ENCODE measurements at places on chromosomes 5 and 9. TPM values are rescaled to one million over a fixed set of nuclear protein-coding genes. Genes with fewer than 3 reads are reported as not detected.

Gene GPRIN1
- total RNA-seq, result 8.9 TPM

GRCh38 chr5:33588654-33589372 lies 148.0 kb downstream of the TARS1 start:
- no peak overlapping the region for H3K4me3 ChIP-seq
- H3K27ac ChIP-seq, result no peak overlapping the region
- no peaks in the 10 kb centered on the region for H3K4me1 ChIP-seq
- peaks cover 5% of the 10 kb centered on the region for H3K27me3 ChIP-seq
- ATAC-seq, result peak; percentile 58

Gene PAIP1
- total RNA-seq, result 28.3 TPM

GRCh38 chr5:171978519-171978918 lies 27.9 kb downstream of the FBXW11 start:
- H3K4me3 ChIP-seq, result no peak overlapping the region
- peaks cover 21% of the 10 kb centered on the region for H3K4me1 ChIP-seq
- peaks cover 36% of the 10 kb centered on the region for H3K36me3 ChIP-seq

GRCh38 chr9:2396622-2397285 lies 224.8 kb upstream of the VLDLR start:
- no peak for ATAC-seq
- H3K27me3 ChIP-seq, result peaks cover 12% of the 10 kb centered on the region
- H3K27ac ChIP-seq, result no peak overlapping the region
- H3K4me1 ChIP-seq, result no peaks in the 10 kb centered on the region
- no peaks in the 10 kb centered on the region for H3K36me3 ChIP-seq

Gene RFESD
- total RNA-seq, result 4.2 TPM

Gene IL4
- total RNA-seq, result not detected

DNA sequence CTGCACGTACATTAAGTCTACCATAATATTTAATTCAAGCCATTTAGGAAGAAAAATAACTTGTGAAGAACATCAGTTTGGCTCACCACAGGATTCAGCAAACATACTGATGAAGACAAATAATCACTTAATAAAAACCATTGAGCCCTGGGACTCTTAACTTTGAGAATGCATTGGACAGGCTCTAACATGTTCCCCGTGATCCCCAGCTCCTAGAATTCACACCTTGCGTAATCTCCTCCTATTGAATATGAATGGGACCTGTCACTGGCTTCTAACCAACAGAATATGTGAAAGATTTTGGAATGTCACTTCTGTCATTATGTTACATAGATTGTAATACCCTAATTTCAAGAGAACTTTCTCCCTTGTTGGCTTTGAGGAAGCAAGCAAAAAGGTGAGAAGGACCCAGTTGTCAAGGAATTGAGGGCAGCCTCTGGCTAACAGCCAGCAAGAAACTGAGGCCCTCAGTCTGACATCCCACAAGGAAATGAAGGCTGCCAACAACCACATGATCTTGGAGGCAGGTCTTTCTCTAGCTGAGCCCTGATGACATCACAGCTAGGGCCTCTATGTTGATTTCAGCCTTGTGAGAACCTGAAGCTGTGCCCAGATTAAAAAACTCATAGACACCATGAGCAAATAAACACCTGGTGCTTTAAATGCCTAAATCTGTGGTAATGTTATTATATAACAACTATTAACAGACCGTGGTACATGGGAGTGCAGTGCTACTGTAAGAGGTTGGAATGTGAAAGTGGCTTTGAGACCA lies 433.2 kb downstream of the SEMA5A start:
- H3K4me1 ChIP-seq, result no peaks in the 10 kb centered on the region
- no peaks in the 10 kb centered on the region for H3K36me3 ChIP-seq
- ATAC-seq, result no peak
- H3K27me3 ChIP-seq, result no peaks in the 10 kb centered on the region
- H3K4me3 ChIP-seq, result no peak overlapping the region

DNA sequence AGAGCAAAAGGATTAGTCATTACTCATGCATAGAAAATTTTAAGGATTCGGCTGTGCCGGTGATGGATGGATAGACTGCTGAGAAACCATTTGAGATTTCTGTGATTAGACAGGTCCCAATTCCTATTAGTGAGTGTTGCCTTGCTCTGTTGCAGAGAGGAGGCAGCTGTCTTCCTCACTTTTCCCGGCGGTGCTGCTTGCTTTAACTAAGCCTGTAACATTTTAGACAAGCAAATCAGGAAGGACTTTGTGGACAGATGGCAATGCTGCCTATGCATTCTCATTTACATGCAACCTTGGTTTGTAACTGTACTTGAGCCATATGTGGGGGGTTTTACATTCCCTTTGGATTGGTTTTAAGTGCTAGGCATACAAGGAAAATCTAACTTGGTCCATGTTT lies 1176.3 kb downstream of the CDH18 start:
- ATAC-seq, result no peak
- H3K27ac ChIP-seq, result no peak overlapping the region
- no peak overlapping the region for H3K4me3 ChIP-seq
- H3K4me1 ChIP-seq, result no peaks in the 10 kb centered on the region

Gene BARHL1
- total RNA-seq, result not detected

Gene TPPP
- 1.4 TPM for total RNA-seq

DNA sequence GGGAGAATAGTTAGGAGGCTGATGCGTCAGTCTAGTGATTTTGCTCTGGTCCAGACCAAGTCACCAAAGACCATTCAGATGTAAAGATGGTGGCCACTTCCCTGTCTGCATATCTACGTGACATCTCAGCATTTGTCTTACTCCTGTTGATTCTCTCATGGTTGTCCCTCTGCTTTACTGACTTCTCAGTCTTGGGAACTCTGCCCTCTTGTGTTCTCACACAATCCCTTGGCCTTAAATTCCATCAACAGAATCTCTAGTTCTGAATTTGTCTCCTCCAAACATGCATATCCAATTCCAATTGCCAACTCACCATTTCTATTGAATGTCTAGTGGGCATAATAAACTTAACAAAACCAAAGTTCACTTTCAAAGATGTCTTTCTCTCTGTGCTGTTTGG lies 147.8 kb downstream of the SLC24A2 start:
- H3K36me3 ChIP-seq, result no peaks in the 10 kb centered on the region
- no peak overlapping the region for H3K27ac ChIP-seq
- no peak overlapping the region for H3K4me3 ChIP-seq
- ATAC-seq, result no peak
- no peaks in the 10 kb centered on the region for H3K4me1 ChIP-seq

DNA sequence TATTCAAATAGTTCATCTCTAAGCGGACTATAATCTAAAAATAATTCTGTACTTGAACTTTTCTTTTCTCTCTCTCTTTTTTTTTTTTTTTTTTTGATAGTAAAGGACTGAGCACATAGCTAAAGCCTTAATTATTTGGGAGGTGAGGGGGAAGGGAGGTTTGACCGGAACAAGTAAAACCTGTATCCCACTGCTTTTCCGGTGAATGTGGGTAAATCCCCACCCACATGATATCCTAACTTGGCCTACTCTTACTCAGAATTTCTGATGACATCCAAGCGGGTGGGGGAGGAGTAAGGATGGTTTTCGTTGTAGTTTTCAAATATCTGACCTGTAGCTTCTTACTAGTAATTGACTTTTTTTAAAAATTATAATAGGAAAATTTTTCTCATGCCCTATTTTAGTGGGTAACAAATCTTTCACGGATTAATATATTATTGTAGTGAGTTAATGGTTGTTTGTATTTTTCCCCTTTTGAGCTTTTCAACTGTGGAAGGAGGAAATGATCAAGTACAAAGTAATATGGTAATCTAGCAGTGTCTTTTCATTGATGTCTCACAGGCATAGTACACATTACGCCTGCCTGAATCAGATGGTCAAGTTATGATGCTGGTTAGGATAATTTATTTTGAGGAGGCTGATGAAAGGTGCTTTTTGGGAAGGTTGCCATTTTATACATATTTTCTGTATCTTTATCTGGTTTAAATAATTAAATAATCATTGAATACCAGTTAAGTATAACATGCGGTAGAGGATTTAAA lies 2.2 kb upstream of the ELL2 start:
- H3K27ac ChIP-seq, result peak overlapping the region; percentile 100
- no peaks in the 10 kb centered on the region for H3K27me3 ChIP-seq
- ATAC-seq, result no peak

GRCh38 chr5:53126521-53126920 lies 17.0 kb upstream of the MOCS2 start:
- ATAC-seq, result peak; percentile 28
- no peak overlapping the region for H3K27ac ChIP-seq
- H3K36me3 ChIP-seq, result no peaks in the 10 kb centered on the region
- no peaks in the 10 kb centered on the region for H3K4me1 ChIP-seq

DNA sequence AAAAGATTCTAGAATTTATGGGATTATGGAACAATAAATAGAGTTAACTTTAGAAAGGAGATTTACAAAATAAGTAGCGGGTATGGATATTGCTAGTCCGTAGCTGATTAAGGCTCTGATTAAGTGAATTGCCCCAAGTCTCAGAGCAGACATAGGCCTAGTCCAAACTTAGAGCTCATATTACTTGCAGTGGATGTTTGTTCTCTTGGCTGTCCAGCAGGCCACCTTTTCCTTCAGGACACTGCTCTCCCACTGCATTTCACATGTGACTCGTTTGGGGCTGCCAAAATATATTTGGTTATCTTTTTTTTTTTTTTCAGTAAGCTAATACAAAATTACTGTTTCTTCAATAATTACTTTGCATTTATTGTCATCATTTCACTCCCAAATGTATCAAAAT lies 76.6 kb downstream of the ARRDC3 start:
- H3K27me3 ChIP-seq, result no peaks in the 10 kb centered on the region
- H3K36me3 ChIP-seq, result peaks cover 67% of the 10 kb centered on the region
- ATAC-seq, result no peak

DNA sequence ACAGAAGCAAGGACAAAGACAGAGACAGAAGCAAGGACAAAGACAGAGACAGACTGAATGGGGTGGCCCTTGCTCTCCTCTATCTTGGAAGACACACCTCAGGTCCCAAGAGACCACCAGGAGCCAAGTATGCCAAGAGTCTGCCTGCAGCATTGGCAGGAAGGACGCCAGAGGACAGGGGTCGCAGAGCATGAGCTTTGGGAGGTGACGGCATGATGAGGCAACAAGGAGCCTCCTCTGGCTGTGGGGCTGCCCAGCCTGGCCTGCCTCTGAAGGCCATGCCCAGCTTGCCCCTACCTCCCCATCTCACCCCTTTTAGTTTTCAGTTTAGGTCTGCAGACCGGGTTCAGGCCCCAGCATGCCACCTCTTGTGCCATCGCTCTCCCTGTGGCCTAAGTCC lies 17.6 kb downstream of the PDGFRB start:
- H3K27ac ChIP-seq, result no peak overlapping the region
- ATAC-seq, result no peak
- H3K4me1 ChIP-seq, result no peaks in the 10 kb centered on the region
- H3K27me3 ChIP-seq, result no peaks in the 10 kb centered on the region
- no peaks in the 10 kb centered on the region for H3K36me3 ChIP-seq

DNA sequence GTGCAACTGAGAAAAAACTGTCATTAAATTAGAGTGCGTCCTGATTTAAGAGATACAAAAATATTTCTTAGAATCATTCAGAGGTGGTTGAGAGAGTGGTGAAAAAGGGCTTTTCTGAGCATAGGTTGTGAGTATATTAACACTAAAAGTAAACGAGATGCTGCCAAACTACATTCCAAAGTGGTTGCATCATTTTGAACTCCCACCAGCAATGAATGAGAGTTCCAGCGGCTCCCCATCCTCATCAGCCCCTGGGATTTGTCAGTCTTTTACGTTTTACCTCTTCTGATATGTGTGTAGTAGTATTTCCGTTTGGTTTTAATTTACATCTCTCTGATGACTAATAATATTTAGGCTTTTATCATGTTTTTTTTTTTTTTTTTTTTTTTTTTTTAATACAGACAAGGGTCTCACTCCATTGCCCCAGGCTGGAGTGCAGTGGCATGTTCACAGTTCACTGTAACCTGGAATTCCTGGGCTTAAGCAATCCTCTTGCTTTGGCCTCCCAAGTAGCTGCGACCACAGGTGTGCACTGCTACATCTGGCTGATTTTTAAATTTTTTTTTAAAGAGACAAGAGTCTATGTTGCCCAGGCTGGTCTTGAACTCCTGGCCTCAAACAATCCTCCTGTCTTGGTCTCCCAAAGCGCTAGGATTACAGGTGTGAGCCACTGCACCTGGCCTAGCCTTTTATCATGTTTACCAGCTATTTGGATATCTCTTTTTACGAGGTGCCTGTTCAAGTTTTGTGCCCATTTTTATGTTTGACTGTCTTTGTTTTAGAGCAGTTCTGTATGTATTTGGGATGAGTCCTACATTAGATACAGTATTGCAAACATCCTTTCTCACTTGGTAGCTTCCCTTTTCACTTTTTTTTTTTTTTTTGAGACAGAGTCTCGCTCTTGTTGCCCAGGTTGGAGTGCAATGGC lies 17.0 kb downstream of the PRRT1B start:
- H3K27me3 ChIP-seq, result no peaks in the 10 kb centered on the region
- no peak overlapping the region for H3K27ac ChIP-seq
- H3K4me3 ChIP-seq, result no peak overlapping the region
- no peak for ATAC-seq
- H3K36me3 ChIP-seq, result no peaks in the 10 kb centered on the region

Gene GABRA1
- total RNA-seq, result not detected

Gene SPINK7
- total RNA-seq, result not detected

- H3K4me1 ChIP-seq, result no peaks in the 10 kb centered on the region
- H3K27me3 ChIP-seq, result no peaks in the 10 kb centered on the region
- ATAC-seq, result no peak
- peak overlapping the region; percentile 2 for H3K27ac ChIP-seq
Measured at GRCh38 chr9:114641967-114642366, 15.6 kb downstream of the TEX53 start.

GRCh38 chr5:14513266-14513665 lies 68.3 kb upstream of the OTULINL start:
- no peaks in the 10 kb centered on the region for H3K36me3 ChIP-seq
- H3K4me1 ChIP-seq, result no peaks in the 10 kb centered on the region
- no peak for ATAC-seq
- H3K27me3 ChIP-seq, result peaks cover 8% of the 10 kb centered on the region
- no peak overlapping the region for H3K27ac ChIP-seq
- no peak overlapping the region for H3K4me3 ChIP-seq

Gene PHF24
- 0.16 TPM for total RNA-seq

DNA sequence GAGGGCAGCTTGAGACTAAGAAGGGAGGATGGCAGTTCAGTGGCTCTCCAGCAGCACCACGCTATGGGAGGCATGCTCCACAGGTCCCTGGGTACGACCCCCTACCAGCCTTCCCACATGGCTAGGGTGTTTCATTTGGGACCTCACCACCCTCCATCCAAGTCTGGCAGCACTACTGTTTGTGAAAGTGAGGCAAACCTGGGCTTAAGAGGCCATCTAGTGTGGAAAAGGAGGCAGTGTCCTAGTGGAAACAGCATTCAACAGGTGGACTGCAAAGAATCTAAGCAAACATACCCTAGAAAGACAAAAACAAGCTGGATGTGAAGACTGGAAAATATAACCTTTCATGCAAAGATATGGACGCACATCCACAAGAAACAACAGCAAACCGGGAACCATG lies 4.8 kb upstream of the C5orf47 start:
- no peak overlapping the region for H3K4me3 ChIP-seq
- H3K36me3 ChIP-seq, result no peaks in the 10 kb centered on the region
- peaks cover 34% of the 10 kb centered on the region for H3K27me3 ChIP-seq
- ATAC-seq, result no peak

Gene DRD1
- not detected for total RNA-seq

- H3K27me3 ChIP-seq, result peaks cover 11% of the 10 kb centered on the region
- no peaks in the 10 kb centered on the region for H3K4me1 ChIP-seq
- no peaks in the 10 kb centered on the region for H3K36me3 ChIP-seq
- no peak for ATAC-seq
- H3K4me3 ChIP-seq, result no peak overlapping the region
Measured at GRCh38 chr9:87584326-87584725, 86.7 kb downstream of the DAPK1 start.

- H3K4me3 ChIP-seq, result no peak overlapping the region
- no peaks in the 10 kb centered on the region for H3K36me3 ChIP-seq
- peaks cover 19% of the 10 kb centered on the region for H3K27me3 ChIP-seq
- ATAC-seq, result no peak
Measured at GRCh38 chr5:111017731-111018130, 53.8 kb upstream of the TSLP start.

Gene SGCD
- total RNA-seq, result not detected
